Kasumi-1 (cell line): ENCODE measurements at places on chromosomes 3 and 15.
A peak's percentile ranks its signal among the peaks of the same experiment; 100 is the strongest.

DNA sequence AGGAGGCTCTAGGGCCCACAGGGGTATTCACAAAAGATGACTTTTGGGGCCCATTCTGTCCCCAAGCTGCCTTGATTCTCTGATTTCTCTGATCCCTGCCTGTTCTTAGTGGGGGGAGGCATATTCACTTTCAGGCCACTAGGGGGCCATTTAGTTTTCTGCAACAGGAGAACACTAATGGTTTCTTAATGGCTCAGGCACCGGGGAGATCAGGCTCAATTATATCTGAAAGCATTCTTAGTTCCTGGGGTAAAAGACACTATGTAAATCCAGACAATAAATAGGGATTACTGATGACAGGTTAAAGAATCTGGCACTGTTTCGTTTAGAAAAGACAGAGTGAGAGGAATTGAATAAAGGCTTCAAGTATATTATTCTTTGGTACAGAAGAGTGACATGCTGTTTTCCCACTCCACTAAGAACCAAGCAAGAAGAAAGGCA lies 2.5 kb upstream of the INAFM2 start:
- peak; percentile 53 for DNase-seq

DNA sequence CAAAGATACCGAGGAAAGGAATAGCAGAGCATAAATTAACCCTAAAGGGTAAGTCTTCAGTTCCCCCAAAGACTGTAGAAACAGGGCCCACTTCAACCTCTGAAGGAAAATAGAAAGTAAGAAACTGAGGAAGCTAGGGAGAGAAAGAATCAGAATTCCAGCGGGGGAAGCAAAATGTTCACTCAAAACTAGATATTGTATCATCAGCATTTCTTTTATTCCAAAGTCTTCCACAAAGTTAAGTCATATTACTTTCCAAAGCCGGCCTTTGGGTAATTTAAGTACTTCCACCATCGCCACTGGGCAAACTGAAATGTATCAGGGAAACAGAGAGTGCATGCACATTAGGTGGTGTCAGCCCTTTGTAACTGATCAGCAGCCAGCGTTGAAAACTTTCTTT lies 88.3 kb downstream of the RSL24D1 start:
- no peak for DNase-seq

DNA sequence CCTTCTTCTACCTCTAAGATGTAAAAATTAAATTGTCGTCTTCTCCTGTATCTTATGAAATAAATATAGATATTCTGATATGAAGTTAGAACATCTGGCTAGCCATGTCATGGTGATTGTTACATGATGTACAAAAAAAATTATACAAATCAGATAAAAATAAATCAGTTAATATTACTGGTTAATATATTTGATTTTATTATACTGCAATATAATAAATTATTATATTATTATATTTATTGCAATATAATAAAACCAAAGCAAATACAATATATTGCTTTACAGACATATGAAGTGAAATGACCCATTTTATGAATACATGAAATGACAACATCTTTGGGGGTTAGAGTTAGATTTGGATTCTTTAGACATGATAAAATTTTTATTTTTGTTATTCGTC lies 72.3 kb upstream of the NAALADL2 start:
- DNase-seq: no peak

- no peak for DNase-seq
These were observed 637.3 kb upstream of the GRM7 start for GRCh38 chr3:6223572-6223971.

- no peak for DNase-seq
These were observed 475.0 kb upstream of the PROK2 start for GRCh38 chr3:72259755-72260587.
